ENCODE measurements at places on chromosomes 2 and 18. TPM values are rescaled to one million over a fixed set of nuclear protein-coding genes. Genes with fewer than 3 reads are reported as not detected.

PTCD3 gene
- total RNA-seq, result 195 TPM

DNA sequence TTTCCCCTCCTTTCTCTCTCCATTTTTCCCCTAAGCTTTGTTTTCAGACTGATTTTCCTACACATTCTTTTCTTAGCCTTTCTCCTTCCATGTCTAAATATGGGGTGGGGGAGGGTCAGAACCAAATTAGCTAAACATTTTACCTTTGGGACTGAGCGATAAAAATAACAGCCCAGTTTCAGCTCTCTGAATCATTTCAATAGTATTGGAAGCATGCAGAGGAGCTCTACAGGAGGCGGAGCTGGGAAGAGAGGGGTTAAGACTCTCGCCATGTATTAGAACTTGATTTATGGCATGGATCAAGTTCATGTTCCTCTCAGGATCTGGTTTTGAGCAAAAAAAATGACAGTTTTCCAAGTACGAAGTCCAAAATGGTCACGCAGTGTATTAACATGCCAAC, 109.1 kb downstream of the CPO start:
- no peaks in the 10 kb centered on the region for H3K36me3 ChIP-seq
- peaks cover 12% of the 10 kb centered on the region for H3K4me1 ChIP-seq
- H3K4me3 ChIP-seq, result no peak overlapping the region
- peaks cover 8% of the 10 kb centered on the region for H3K27me3 ChIP-seq

LRRC30 gene
- not detected for total RNA-seq

DNA sequence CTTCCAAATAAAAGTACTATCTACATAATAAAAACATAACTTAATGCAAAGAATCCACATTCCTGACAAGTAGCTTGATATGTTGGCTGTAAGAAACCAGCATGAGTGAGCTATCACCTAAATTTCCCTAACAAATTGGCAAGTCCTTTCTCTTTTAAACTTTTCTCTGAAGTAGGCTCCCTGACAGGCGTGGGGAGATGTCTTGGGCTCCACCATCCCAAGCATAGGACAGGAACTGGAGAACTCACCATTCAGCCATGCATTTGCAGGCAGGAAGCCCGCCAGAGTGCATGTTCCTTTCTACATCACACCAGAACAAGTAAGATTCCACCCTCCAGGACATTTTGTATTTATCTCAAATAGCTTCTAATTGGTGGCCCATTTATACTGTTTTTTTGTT, 921.9 kb upstream of the CELF4 start:
- H3K36me3 ChIP-seq, result no peaks in the 10 kb centered on the region
- no peak for DNase-seq
- no peaks in the 10 kb centered on the region for H3K27me3 ChIP-seq
- no peak overlapping the region for H3K27ac ChIP-seq

- H3K36me3 ChIP-seq, result no peaks in the 10 kb centered on the region
- H3K27ac ChIP-seq, result no peak overlapping the region
- H3K4me3 ChIP-seq, result no peak overlapping the region
- H3K27me3 ChIP-seq, result peaks cover 9% of the 10 kb centered on the region
Observed at GRCh38 chr2:29430382-29431112, 315.3 kb downstream of the CLIP4 start.

LYPD6 gene
- not detected for total RNA-seq

ATP6V1B1 gene
- total RNA-seq, result not detected

DNA sequence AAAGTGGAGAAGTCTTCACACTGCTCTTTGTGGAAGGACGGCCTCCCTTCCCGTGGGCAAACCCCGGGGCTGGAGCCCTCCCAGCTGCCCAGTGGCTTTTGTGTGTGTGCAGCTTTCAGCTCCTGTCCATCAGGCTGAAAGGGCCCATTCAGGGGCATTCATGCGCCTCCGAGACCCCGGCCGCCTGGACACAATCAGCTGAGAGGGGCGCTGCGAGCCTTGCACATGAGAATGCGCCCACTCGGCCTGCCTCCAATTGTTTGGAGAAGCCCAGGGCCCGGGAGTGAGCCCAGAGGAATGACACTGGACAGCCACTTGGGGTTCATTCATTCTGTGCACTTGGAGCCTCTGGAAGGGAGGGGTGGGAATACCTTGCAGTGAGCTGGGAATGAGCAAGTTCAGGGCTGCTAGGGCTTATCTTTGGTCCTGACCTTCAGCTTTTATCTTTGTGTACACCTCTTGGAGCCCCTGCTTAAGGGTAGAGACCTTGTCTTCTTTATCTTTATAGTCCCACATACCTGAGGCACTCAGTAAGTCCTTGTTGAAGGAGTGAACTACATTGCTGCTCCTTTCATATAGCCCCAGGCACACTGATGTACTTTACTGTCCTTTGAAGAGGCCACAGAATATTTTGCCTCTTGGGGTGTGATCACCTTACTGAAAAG, 56.5 kb downstream of the TCF7L1 start:
- DNase-seq, result no peak
- H3K4me3 ChIP-seq, result no peak overlapping the region
- H3K4me1 ChIP-seq, result no peaks in the 10 kb centered on the region
- H3K36me3 ChIP-seq, result no peaks in the 10 kb centered on the region
- H3K27ac ChIP-seq, result no peak overlapping the region
- H3K27me3 ChIP-seq, result peaks cover 9% of the 10 kb centered on the region

ABCG5 gene
- 0.14 TPM for total RNA-seq

DNA sequence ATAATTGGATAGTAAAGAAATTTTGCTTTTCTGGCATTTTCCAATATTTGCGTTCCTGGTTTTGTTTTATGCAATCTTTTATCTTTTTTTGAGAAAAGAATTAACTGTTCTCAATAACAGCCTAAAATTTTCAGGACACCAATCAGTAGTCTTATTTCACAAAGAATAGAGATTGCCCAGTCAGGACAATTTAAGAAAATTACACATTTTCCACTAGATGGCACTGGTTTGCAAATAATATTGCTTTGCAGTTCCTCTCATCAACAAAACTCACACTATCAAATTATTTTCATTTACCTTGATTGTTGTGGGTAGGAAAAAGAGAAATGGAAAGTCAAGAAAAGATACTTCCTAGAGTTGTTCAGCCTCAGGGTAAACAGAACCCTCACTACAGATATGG, 2.4 kb upstream of the RBM45 start:
- H3K27ac ChIP-seq, result no peak overlapping the region
- peaks cover 22% of the 10 kb centered on the region for H3K4me1 ChIP-seq
- peaks cover 5% of the 10 kb centered on the region for H3K27me3 ChIP-seq
- no peak overlapping the region for H3K4me3 ChIP-seq

DNA sequence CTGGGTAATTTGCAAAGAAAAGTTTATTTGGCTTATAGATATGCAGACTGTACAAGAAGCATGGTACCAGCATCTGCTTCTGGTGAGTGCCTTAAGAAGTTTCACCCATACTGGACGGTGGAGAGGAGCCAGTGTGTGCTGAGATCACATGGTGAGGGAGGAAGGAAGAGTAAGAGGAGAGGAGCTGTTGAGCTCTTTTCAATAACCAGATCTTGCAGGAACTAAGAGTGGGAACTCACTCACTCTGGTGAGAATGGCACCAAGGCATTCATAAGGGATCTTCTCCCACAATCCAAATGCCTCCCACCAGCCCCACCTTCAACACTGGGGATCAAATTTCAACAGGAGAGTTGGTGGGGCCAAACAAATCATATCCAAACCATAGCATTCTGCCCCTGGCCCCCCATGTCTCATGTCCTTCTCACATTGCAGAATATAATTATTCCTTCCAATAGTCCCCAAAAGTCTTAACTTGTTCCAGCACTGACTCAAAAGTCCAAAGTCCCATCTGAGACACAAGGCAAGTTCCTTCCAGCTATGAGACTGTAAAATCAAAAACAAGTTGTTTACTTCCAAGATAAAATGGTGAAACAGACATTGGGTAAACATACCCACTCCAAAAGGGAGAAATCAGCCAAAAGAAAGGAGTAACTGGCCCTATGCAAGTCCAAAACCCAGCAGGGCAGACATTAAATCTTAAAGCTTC, 11.7 kb upstream of the TMEM37 start:
- H3K27me3 ChIP-seq, result peaks cover 26% of the 10 kb centered on the region
- no peak overlapping the region for H3K27ac ChIP-seq
- peaks cover 1% of the 10 kb centered on the region for H3K4me1 ChIP-seq
- no peak for DNase-seq

- no peaks in the 10 kb centered on the region for H3K27me3 ChIP-seq
- DNase-seq, result no peak
- H3K27ac ChIP-seq, result no peak overlapping the region
- H3K4me3 ChIP-seq, result no peak overlapping the region
Observed at GRCh38 chr2:63866009-63866709, 24.5 kb downstream of the UGP2 start.

DNA sequence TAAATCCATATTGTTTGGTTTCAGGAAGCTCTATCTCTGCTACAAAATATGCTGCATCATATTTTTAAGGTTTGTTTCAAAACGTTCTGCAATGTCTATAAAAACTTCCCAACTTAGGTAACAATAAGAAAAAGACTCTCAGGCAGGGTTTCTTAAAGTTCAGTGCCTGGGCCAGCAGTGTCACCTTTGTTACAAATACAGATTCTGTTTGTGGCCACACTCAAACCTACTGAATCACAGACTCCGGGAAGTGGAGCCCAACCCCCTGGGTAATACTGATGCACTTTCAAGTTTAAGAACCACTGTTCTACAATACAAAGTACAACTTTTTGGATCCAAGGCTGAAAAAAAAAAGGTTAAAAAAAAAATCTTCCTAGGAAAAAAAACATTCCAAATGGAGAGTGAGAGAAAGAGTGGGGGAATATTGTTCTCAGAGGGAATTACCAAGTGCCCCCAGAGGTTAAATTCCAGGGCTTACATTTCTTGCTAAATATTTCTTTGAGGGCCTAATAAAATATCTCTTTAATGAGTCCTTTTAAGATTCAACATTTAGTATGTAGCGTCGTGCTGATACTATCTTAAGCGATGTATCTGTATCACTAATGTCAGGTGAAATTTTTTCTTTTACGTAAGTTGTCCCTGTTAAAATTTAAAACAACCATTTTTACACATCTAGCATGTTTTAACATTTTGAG, 476.7 kb downstream of the TXNL1 start:
- H3K4me3 ChIP-seq, result no peak overlapping the region
- no peak overlapping the region for H3K27ac ChIP-seq
- H3K27me3 ChIP-seq, result no peaks in the 10 kb centered on the region
- no peak for DNase-seq

- peaks cover 52% of the 10 kb centered on the region for H3K4me1 ChIP-seq
- peaks cover 16% of the 10 kb centered on the region for H3K36me3 ChIP-seq
- H3K27ac ChIP-seq, result peak overlapping the region; percentile 61
- H3K27me3 ChIP-seq, result peaks cover 4% of the 10 kb centered on the region
- no peak overlapping the region for H3K4me3 ChIP-seq
- DNase-seq, result no peak
Observed at GRCh38 chr2:110149330-110150220, 34.0 kb upstream of the MALL start.

DNA sequence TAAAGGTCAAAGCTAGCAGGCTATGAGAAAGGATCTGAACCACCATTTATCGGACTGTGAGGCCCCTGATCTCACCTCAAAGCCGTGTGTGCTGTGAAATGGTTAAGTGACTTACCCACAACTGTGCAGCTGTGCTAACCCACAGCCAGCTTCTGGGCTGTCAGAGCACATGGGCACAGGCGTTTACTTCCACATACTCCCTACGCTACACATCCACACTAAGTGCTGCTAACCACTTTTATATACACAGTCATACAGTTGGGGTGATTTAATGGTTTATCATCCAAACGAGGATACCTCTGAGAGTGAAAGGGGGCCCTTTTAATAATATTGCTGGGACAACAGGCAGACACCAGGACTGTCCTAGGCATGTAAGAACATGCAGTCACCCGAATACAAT, 37.3 kb downstream of the CYRIA start:
- no peak overlapping the region for H3K27ac ChIP-seq
- H3K4me1 ChIP-seq, result peaks cover 30% of the 10 kb centered on the region
- no peaks in the 10 kb centered on the region for H3K27me3 ChIP-seq
- no peak overlapping the region for H3K4me3 ChIP-seq
- no peaks in the 10 kb centered on the region for H3K36me3 ChIP-seq

TMEM37 gene
- not detected for total RNA-seq

DNA sequence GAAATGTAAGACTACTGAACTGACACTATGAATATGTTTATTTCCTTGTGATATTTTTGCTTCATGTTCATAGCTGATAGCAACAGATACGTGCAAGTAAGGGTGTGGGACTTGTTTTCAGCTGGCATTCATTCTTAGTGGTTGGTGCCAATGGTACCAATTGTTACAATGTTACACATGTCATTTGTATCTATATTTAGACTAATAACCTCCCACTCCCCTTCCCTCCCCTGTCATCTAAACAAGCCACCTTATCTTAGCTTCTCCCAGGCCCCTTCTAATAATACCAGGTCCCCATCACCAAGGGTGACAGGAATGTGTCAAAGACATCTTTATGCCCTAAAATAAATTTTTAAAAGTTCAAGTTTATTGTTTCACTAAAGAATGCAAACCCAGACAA, 294.7 kb upstream of the FAM98A start:
- no peaks in the 10 kb centered on the region for H3K4me1 ChIP-seq
- no peak overlapping the region for H3K27ac ChIP-seq
- no peaks in the 10 kb centered on the region for H3K27me3 ChIP-seq
- H3K4me3 ChIP-seq, result no peak overlapping the region
- DNase-seq, result no peak

DNA sequence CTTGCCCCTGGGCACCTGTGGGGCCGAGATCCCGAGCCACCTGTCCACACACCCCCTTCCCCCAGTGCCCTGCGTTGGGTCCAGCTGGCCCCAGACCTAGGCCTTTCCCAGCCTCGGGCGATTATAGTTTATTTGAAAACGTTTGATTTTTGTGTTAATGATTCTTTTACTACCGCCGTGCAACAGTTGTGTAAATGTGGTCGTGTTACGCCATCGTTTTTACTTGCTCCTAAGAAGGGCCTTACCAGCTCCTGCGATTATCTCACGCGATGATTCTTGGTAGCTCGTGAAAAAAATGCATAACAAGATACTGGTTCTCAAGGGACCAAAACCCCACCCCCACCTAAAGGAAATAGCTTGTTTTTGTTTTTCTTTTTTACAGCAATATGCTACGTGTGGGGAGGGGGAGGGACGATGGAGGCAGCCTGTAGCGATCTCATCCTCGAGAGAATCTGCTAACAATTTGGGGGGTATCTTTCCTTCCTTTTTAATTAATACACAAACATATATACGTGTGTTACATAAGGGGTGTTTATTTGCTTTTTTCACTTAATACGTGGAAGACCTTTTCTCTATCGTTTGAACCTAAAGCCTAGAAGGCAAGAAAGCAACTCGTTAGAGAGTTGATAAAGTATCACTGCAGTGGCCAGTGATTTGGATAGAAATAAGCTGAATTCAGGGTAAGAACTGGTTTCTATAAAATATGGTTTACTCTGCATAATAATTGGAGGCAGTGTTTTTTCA, 1.0 kb downstream of the ZDBF2 start:
- peak overlapping the region; percentile 82 for H3K27ac ChIP-seq
- peak overlapping the region; percentile 87 for H3K4me3 ChIP-seq
- H3K36me3 ChIP-seq, result peaks cover 3% of the 10 kb centered on the region
- H3K4me1 ChIP-seq, result peaks cover 16% of the 10 kb centered on the region

DNA sequence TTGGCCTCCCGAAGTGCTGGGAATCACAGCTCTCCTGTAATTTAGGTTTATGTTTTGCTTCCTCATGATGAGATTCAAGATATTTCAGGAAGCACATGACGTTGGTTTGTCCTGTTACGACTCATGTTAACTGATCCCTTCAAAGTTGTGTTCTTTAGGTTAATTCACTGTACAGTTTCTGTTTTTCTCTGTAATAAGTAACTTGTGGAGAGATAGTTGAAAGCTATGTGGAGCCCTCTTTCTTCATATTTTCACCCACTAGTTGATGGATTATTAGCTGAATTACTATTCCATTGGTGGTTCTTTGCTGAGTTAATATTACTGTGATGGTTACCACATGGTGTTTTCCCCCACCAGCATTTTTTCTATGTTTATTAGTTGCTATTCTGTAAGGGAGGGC, 18.3 kb upstream of the CHCHD5 start:
- peak overlapping the region; percentile 60 for H3K27ac ChIP-seq
- DNase-seq, result no peak
- peaks cover 11% of the 10 kb centered on the region for H3K4me1 ChIP-seq
- no peaks in the 10 kb centered on the region for H3K27me3 ChIP-seq
